ENCODE measurements at places on chromosomes 11 and 22. TPM values are rescaled to one million over a fixed set of nuclear protein-coding genes. Genes with fewer than 3 reads are reported as not detected.

- DNase-seq: peak; percentile 36
Measured at GRCh38 chr11:130211781-130212401, 52.3 kb downstream of the ST14 start.

GRCh38 chr11:11444804-11445131 lies 91.7 kb upstream of the CSNK2A3 start:
- DNase-seq: no peak

DNA sequence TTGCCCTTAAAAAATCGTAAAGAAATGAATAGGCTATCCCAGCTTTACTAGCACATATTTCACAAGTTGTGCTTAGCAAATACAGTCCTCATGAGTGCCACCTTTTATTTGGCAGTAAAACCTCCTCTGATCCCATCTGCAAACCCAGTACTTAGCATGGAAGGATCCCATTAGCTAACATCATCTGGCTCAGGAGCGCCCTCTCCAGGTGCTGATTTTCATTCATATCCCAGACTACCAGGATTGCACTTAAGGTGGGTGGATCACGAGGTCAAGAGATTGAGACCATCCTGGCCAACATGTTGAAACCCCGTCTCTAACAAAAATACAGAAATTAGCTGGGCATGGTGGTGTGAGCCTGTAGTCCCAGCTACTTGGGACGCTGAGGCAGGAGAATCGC lies 76.1 kb upstream of the PAX6 start:
- no peak for DNase-seq

- no peak for DNase-seq
Measured at GRCh38 chr22:37470087-37470445, 16.1 kb downstream of the MFNG start.

GRCh38 chr22:41899992-41900651 lies 14.8 kb downstream of the SHISA8 start:
- no peak for DNase-seq

DNA sequence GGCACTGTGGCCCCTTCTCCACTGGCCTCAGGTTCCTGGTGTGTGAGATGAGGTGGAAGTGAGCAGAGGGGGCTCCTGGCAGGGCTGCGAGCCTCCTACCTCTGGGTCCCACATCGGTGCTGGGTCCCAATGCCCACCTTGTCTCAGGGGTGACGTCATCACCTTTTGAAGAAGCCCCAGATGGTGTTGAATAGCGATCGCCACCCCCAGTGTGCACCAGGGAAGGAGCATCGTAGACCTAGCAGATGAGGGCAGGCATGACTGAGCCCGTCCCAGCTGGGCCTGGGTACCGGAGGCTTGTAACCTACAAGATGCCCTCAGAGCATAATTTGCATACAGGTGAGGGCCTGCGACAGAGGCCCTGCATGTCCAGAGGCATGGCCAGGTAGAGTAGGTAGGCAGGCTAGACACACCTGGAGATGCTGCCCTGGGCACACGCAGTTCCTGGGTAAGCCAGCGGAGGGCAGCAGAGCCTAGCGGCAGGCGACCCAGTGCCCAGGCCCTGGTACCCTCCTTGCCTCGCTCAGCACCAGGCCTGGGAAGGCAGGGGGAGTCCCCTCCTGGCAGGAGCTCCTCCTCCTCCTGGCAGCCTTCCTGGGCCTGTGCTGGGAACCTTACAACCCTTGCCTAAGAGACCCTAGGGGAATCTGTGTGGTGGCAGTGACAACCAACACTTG lies 52.5 kb downstream of the TPCN2 start:
- peak; percentile 61 for DNase-seq

DNA sequence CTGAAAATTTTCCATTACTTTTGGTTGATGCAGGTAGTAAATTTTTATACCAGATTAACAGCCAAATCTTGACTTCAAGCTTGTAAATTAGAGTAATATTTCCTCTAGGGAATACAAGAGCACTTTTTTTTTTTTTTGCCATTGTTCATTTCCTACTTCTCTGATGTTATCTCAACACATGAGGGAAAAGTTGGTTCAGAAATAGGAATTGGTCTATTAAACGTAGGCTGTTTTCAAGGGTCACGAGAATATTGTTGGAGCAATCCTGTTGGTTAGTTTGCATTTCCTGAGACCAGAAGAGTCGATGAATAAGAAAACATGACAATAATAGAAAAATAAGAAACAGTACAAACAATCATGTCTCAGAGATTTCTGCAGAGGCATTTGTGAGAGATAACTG lies 453.9 kb upstream of the CCDC179 start:
- DNase-seq: no peak

- DNase-seq: no peak
Measured at GRCh38 chr22:28237112-28237511, 318.1 kb upstream of the PITPNB start.

GRCh38 chr22:19700790-19701419 lies 13.4 kb upstream of the SEPTIN5 start:
- DNase-seq: no peak

DNA sequence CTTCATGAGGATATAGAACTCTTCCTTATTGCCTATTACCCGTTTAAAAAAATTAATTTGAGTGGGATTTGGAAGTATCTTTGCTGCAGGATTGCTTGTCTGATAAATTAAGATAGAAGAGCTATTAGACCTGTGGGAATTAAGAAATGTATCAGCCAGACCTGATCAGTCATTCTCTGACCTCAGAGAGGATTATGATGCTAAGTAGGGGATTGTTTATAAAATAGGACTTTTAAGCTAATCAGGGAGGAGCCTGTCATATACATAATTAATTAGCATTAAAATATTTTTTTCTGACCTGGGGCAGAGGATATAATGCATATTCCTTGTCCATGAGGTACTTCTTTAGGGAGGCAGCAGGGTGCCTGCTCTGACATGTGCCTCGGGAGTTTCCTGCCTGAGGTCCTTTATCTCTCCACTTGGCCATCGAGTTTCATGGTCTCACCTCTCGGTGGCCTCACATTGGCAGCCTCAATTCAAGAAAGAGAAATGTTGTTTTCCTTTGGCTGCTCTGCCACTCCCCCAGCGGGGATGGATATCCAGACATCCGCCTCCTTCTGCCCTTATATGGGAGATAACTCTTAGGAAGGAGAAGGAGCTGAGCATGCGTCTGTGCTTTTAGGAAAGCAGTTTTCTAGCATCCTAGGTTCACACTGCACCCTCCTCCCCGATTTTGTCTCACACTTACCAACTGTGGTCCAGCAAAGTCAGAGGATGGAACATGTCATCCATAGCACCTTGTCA lies 41.1 kb downstream of the DIXDC1 start:
- no peak for DNase-seq

DNA sequence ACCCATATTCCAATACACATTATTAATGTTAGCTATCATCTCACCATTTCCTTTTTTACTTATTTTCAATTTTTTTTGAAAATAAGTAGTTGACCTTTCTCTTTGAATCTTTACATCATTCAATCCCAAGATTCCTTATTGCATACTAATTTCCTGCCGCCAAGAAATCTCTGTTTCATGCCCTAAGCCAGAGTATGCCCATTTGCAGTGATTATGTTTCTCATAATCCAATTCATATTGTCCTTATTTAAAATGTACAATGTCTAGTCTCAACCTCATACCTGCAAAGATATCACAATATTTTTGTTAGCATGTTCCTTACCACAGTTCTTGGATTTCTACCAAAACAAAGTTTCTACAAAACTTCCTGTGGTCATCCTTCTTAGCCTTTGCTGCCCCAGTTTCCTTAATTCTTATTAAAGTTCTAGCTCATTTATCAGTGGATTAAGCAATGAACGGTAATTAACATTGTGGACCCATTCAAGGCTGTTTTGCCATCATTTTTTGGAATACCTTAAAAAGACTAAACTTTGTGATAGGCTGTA lies 75.3 kb downstream of the CD44 start:
- DNase-seq: no peak

- DNase-seq: no peak
Measured at GRCh38 chr22:45124176-45124847, 39.4 kb upstream of the NUP50 start.

DNA sequence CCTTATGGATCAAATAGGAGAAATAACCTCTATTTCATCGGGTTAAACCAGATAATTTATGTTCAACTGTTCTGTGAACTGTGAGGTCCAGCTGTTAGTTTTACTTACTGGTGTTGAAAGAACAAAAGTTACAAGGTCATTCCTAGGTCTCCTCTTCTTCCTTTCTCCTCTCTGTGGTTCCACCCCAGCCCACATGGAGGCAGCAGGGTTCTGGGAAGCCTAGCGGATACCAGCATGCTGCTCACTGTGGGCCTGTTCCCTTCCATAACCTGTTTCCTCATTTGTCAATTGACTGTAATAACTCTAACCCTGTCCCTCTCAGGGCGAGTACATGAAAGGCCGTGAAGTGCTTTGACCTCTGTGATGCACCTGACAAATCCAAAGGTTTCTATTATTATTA lies 27.8 kb downstream of the RELT start:
- DNase-seq: no peak

GRCh38 chr11:61327669-61328071 lies 5.2 kb downstream of the DDB1 start:
- DNase-seq: no peak

GRCh38 chr11:30365793-30366517 lies 43.1 kb downstream of the ARL14EP start:
- DNase-seq: no peak

DNA sequence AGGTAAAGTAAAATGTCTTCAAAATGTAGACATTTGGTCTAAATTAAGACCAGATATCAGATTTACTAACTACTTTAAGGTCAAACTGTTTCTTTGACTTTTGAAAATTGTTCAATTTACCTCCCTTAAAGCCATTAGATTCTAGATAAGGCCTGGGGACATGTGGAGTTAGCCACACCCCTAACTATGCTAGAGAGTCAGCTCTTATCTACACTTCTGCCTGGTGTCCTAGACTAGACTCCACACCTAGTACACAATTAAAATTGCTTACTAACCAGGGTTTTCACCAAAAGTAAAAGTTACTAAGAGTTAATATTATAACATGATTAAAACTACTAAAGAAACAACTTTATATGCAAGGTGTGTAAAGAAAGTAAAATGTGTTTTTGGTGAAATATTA lies 43.6 kb upstream of the DBX1 start:
- no peak for DNase-seq

GRCh38 chr22:32517488-32517887 lies 42.9 kb downstream of the FBXO7 start:
- DNase-seq: no peak

- no peak for DNase-seq
Measured at GRCh38 chr11:105344938-105345337, 205.4 kb upstream of the CARD18 start.

DNA sequence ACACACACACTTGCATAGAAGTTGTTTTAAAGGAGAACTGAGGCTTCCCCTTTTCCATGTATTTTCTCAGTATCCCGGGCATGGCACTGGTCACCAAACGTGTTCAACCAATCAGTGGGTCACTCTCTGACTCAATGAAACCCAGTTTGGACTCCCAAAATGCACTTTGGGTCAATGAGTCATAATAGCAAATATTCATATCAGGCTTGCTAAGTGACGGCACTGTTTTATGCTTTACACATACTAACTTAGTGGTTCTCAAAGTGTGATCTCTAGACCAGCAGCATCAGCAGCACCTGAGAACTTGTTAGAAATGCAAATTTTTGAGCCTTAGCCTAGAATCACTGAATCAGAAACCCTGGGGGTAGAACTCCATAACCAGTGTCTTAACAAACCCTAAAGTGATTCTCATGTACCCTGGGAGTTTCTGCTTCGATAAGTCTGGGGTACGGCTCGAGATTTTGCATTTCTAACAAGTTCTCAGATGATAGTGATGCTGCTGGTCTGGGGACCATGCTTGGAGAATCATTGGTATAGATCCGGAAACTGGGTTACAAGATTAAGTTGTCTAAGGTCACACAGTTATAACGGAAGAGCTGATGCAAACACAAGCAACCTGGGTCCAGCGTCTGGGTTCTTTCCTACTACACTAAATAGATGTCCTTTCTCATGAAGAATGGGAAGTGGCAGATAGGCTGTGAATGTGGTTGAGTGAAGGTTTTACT lies 35.6 kb downstream of the ETS1 start:
- DNase-seq: no peak

GRCh38 chr11:63694596-63694995 lies 13.3 kb downstream of the RTN3 start:
- no peak for DNase-seq

GRCh38 chr11:37926772-37927171 lies 1328.7 kb upstream of the RAG2 start:
- no peak for DNase-seq

- no peak for DNase-seq
Measured at GRCh38 chr22:22896601-22897000, 9.0 kb downstream of the IGLL5 start.

- DNase-seq: no peak
Measured at GRCh38 chr11:2304506-2305139, 2.8 kb downstream of the TSPAN32 start.

DNA sequence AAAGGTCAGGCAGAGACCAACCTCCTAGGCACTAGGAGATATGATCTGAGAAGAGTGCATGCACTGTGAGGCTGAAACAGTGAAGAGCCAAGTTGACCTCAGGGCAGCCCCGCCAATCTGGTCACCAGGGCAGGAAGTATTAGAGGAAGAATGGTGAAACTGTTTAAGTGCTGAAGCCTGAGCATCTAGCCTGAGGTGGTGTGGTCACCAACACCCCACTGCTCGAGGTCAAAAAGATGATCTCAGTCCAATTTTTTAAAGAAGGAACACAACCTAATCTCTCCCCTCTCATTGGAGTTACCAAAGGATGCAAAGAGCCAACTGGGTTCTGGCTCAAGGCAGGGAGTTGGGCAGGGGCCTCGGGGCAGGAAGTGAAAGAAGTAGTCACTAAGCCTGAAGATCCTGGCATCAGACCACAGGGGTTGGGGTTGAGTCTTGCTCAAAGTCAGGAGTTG lies 4.0 kb downstream of the APBB1 start:
- DNase-seq: no peak

- DNase-seq: no peak
Measured at GRCh38 chr22:37330200-37331033, 48.1 kb downstream of the CYTH4 start.

Gene KRTAP5-3
- not detected for total RNA-seq

Gene CTSW
- total RNA-seq: not detected

Gene HEPHL1
- not detected for total RNA-seq

Gene CXCR5
- total RNA-seq: not detected

Gene TMEM25
- total RNA-seq: 46.1 TPM

Gene KCNK7
- total RNA-seq: 0.95 TPM

Gene WT1
- total RNA-seq: 131 TPM

Gene JAML
- not detected for total RNA-seq

Gene IFITM10
- 2.2 TPM for total RNA-seq

Gene ME3
- total RNA-seq: 8.4 TPM

Gene PHOX2A
- total RNA-seq: not detected

Gene PATE2
- total RNA-seq: not detected

Gene PACSIN2
- 58.7 TPM for total RNA-seq
